ENCODE measurements at places on chromosomes 5 and 9.
A peak's percentile ranks its signal among the peaks of the same experiment; 100 is the strongest.

DNA sequence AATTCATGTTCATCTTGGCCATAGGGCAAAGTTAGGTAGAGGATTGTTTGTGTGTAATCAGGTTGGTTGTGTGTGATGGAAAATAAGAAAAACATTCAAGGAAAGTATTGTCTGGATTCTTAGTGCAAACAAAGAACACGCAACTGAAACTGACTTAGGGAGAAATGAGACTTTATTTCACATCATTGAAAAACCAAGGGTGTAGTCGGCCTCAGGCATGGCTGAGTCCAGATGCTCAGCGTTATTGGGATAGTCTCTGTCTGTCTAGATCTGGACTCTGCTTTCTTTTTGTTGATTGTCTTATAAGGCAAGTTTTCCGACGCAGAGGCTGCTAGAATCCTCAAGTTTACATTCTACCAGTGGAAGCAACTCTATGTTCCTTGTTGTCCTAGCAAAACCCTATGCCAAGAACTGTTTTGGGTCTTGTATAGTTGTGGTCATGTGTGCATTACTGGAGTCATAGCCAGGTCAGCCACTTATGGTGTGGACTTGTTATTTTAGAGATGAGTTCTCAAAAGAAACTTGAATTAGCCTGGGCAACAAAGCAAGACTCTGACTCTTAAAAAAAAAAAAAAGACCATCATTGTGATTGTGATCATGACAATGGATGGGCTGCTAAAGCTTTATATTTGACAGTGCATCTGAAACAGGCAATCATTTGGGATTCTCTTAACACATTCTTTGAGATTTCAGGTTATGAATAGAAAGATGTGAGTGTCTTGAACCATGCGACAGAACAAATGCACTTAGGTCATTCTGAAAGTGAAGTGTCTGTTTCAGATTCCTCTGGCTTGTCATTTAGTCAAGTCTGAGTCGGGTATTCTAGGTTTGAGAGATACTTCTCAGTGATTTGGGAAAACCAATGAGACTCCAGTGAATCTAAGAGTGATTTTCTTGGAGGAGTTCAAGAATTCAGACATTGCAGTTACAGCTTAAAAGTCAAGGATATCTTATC lies 82.6 kb downstream of the DOCK2 start:
- no peak for DNase-seq

- DNase-seq = no peak
These were observed 153.8 kb downstream of the AUH start for GRCh38 chr9:91207729-91208418.

- no peak for DNase-seq
These were observed 535.0 kb upstream of the CDH18 start for GRCh38 chr5:20522905-20523482.

- no peak for DNase-seq
These were observed 651 bp downstream of the HRH2 start for GRCh38 chr5:175658299-175659145.

DNA sequence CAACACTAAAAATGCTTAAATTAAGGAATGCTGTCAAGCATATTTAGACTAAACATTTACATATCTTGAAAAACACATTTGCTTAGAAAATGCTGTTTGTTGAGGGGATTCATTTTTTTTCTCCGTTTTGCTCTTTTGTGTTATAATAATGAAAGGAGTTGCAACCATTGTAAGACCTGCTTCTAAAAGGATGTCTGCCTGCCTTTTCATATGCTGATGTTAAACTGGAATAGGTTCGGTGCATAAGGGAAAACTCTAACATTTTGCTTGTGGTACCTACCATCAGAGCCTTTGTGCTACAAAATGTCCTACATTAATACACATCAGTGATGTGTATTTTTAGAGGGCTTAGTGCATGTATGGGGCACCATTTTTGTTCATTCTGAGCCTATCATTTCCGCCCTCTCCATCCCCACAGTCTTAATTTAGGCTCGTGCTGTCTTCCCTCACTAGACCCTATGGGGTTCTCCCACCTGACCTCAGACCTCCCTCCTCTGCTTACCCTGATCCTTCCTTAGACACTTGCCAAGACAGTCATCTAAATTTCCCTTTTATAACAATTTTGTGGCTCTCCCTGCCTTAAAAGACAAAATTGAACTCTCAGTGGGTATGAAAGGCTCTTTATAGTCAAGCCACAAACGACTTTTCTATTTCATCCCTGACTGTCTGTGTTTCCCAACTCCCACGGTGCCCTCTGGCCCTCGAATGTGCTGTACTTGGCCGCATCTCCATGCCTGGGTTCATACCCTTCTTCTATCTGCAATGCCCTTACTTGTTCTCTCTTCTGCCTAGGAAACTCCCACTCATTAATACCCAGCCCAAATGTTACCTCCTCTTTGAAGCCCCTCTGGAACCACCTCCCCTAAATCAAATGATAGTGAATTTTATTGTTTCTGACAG lies 61.2 kb downstream of the CMYA5 start:
- DNase-seq = no peak

DNA sequence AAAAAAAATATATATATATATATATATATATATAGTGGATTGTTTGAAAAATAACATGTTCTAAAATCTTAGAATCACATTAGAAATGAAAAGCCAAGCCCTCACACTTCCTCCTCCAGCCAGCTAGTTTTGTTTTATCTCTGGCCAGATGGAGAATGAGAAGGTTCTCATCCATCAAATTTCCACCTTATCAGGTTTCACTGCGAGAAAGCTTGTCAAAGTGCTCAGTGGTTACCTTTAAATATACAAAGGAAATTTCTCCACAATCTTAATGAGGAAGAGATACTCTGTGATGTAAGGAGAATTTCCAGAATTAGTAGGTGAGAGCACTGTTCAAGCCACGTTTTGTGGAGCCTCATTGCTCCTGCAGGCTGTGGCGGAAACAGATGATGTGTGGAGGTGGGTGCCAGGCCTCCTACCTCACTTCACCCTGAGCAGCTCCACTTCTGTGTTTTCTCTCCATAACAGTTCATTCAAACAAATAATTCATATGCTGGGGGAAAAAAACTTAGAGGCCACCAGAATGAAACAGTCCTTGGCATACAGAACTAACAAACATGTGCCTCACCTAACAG lies 71.9 kb downstream of the CDK5RAP2 start:
- DNase-seq = no peak

DNA sequence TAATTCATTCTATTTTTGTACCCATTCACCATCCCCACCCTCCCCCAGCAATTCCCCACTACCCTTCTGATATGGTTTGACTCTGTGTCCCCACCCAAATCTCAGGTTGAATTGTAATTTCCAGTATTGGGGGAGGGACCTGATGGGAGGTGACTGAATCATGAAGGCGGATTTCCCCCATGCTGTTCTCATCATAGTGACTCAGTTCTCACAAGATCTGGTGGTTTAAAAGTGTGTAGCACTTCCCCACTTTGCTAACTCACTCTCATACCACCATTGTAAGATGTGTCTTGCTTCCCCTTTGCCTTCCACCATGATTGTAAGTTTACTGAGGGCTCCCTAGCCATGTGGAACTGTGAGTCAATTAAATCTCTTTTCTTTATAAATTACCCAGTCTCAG lies 25.9 kb upstream of the TESK1 start:
- no peak for DNase-seq

DNA sequence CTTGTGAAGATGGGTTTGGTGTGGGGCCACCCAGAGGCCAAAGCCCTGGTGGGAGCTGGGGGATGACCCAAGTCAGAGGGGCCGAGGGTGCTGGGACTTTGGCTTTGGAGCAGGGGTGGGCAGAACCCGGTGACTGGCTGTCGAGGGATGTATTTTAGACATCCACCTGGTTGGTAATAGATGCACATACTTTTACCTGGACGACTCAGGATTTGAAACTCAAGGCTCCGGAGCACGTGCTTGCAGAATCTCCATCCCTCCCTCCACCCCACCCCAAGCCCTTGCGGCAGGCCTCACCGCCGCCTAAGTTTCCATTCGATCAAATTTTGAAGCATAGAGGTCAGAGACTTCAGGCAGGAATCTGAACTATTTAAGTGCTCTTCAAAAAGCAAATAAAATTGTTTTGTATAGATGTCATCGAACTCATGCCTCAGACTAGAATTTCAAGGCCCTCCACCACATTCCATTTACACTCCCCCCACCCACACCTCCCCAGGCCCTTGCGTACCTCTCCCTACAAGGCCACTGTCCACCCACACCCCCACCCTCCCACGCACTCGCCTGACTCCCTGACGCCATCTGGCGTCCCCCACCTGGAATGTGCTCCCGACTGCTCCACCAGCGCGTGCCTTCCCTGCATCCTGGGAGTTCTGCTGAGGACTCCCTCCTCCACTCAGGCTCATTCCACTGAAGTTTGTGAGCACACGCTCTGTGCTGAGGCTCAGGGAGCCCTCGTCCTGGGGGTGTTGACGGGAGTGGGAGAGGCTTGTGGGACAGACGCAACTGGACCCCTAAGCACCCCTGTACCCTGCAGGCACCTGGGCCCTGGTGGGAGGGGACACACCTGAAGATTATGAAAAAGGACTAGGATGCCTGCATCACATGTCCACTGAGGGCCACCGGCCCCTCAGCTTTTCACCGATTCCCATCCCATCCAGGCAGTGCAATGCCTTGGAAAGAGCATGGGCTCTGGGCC lies 56.4 kb upstream of the RPL26L1 start:
- peak; percentile 73 for DNase-seq

- no peak for DNase-seq
These were observed 1426.5 kb upstream of the C9orf72 start for GRCh38 chr9:28999806-29000205.

DNA sequence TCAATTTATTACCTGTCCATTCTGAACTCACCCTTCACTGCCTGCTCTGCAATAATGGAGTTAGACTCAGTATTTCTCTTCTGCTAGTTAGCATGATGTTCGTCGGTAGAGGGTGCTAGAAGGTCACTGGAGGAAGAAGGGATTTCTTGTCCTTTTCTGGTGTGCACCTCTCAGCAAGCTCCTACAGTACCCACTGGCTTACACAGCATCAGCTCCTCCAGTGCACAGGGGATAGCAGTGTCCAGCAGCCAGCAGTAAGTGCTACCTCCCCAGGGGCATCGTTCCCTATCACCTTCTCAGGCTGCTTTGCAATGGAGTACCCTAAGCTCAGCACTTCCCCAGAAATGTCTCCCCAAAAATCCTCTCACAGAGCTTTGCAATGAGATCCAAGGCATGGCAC lies 45.9 kb upstream of the APC start:
- DNase-seq = no peak

- no peak for DNase-seq
These were observed 39.9 kb upstream of the CTSL start for GRCh38 chr9:87685871-87686519.

GRCh38 chr5:102903074-102903871 lies 148.2 kb downstream of the PAM start:
- no peak for DNase-seq

- DNase-seq = no peak
These were observed 26.4 kb upstream of the PIK3R1 start for GRCh38 chr5:68189171-68189570.

DNA sequence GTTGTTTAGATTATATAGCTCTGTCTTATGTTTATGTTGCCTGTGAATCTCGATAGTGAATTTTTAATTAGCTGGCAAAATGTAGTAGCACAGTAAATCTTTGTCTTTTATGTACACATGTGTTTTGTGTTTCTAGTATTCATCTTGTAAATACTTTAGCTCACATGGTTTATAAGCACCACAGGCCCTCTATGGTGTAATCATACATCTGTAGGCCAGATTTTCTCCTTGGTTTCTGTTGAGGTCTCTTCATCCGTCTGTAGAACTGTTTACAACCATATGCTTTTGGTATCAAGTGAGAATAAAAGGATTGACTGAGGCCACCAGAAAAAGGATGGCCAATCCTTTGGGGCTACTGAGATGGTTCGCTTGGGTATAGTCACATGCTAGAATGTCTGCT lies 45.0 kb downstream of the PRR16 start:
- DNase-seq = no peak

GRCh38 chr5:56616454-56617160 lies 198.7 kb upstream of the MAP3K1 start:
- DNase-seq = peak; percentile 32

GRCh38 chr9:119963258-119963797 lies 594.1 kb upstream of the BRINP1 start:
- no peak for DNase-seq

GRCh38 chr9:98341157-98342097 lies 86.0 kb upstream of the TBC1D2 start:
- DNase-seq = no peak
